ENCODE measurements at places on chromosomes 7 and 10. TPM values are rescaled to one million over a fixed set of nuclear protein-coding genes. Genes with fewer than 3 reads are reported as not detected.

DNA sequence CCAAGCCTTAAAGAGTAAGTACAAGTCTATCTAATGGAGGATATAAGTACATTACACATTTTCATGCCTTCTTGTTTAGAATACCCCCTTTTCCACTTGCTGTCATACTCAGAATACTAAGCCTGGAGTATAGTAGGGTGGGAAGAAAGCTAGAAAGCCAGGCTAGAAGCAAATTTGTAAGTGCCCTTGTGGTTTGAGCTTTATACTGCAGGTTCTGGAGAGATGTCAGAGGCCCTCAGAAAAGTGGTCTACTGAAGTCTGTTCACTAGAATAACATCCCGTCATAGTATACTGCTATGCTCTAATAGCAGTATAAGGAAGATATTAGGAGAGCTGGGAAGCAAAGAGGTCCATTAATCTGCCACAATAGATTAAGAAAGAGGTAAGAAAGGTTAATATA is 62.7 kb downstream of the HPSE2 start:
- no peak overlapping the region for H3K27ac ChIP-seq
- DNase-seq, result no peak
- H3K36me3 ChIP-seq, result no peaks in the 10 kb centered on the region
- H3K4me3 ChIP-seq, result no peak overlapping the region
- no peaks in the 10 kb centered on the region for H3K27me3 ChIP-seq

DNA sequence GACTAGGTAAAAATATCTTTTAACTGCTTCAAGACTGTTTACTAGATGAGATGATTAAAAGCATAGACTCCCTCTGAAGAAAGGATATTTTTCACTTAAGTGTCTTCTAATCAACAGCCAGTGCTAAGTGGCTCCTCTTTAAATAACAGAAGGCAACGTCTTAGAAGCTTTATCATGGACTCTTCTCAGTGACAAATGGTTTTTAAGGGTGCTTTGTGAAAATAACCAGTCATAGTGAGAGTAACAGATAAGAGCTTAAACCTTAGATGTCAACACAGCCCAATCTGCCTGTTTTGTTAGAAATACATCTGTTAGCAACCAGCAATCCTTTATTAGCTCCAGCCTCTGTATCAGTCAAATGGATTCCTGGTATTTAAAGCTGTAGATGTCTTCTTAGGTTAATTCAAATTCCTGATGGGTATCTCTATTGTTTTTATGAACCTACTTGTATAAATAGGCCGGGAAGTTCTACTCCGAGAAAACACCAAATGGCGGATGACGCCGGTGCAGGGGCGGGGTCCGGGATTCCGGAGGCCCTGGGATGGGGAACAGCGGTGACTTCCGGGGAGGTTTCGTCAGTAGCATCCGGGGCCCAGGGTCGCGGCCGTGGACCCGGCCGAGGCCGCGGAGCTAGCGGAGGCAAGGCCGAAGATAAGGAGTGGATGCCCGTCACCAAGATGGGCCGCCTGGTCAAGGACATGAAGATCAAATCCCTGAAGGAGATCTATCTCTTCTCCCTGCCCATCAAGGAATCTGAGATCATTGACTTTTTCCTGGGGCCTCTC is 285.4 kb downstream of the GPR37 start:
- no peak overlapping the region for H3K4me3 ChIP-seq
- no peak for DNase-seq
- H3K27me3 ChIP-seq, result no peaks in the 10 kb centered on the region
- H3K4me1 ChIP-seq, result no peaks in the 10 kb centered on the region
- no peaks in the 10 kb centered on the region for H3K36me3 ChIP-seq

- H3K36me3 ChIP-seq, result no peaks in the 10 kb centered on the region
- no peaks in the 10 kb centered on the region for H3K4me1 ChIP-seq
- peaks cover 47% of the 10 kb centered on the region for H3K27me3 ChIP-seq
- no peak overlapping the region for H3K4me3 ChIP-seq
- peak; percentile 58 for DNase-seq
These were observed 811 bp downstream of the SLIT1 start for GRCh38 chr10:97184971-97185325.

GRCh38 chr7:50791363-50791937 is 8.8 kb upstream of the GRB10 start:
- no peaks in the 10 kb centered on the region for H3K27me3 ChIP-seq
- peak overlapping the region; percentile 38 for H3K27ac ChIP-seq
- peaks cover 20% of the 10 kb centered on the region for H3K4me1 ChIP-seq
- peak overlapping the region; percentile 64 for H3K4me3 ChIP-seq

- no peak overlapping the region for H3K27ac ChIP-seq
- no peaks in the 10 kb centered on the region for H3K27me3 ChIP-seq
- H3K36me3 ChIP-seq, result no peaks in the 10 kb centered on the region
- H3K4me1 ChIP-seq, result no peaks in the 10 kb centered on the region
- H3K4me3 ChIP-seq, result no peak overlapping the region
These were observed 8.2 kb upstream of the CXCL12 start for GRCh38 chr10:44393051-44393630.

- H3K4me3 ChIP-seq, result no peak overlapping the region
- no peaks in the 10 kb centered on the region for H3K27me3 ChIP-seq
- DNase-seq, result no peak
- no peak overlapping the region for H3K27ac ChIP-seq
- H3K4me1 ChIP-seq, result no peaks in the 10 kb centered on the region
- peaks cover 91% of the 10 kb centered on the region for H3K36me3 ChIP-seq
These were observed 119.3 kb upstream of the ZNF746 start for GRCh38 chr7:149616898-149617297.

- DNase-seq, result no peak
- H3K27me3 ChIP-seq, result peaks cover 2% of the 10 kb centered on the region
- no peaks in the 10 kb centered on the region for H3K36me3 ChIP-seq
- H3K4me1 ChIP-seq, result peaks cover 3% of the 10 kb centered on the region
These were observed 5.8 kb downstream of the C7orf57 start for GRCh38 chr7:48040944-48041652.

ANKIB1 gene
- 50.1 TPM for total RNA-seq

GNGT1 gene
- total RNA-seq, result not detected

DNA sequence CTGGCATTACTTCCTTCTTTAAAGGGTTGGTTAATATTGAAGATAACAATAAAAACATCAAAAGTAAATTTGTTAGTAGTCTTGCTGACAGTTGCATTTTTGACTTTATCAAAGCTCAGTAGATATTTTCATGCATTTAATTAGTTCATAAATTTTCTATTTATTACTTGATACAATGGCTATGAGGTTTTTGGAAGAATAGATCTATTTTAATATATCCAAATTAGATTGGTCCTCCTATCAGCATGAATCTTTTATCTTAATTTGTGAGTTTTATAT is 16.4 kb downstream of the COL1A2 start:
- no peaks in the 10 kb centered on the region for H3K27me3 ChIP-seq
- H3K36me3 ChIP-seq, result peaks cover 33% of the 10 kb centered on the region
- no peak overlapping the region for H3K27ac ChIP-seq
- peaks cover 4% of the 10 kb centered on the region for H3K4me1 ChIP-seq
- no peak overlapping the region for H3K4me3 ChIP-seq
- no peak for DNase-seq

DNA sequence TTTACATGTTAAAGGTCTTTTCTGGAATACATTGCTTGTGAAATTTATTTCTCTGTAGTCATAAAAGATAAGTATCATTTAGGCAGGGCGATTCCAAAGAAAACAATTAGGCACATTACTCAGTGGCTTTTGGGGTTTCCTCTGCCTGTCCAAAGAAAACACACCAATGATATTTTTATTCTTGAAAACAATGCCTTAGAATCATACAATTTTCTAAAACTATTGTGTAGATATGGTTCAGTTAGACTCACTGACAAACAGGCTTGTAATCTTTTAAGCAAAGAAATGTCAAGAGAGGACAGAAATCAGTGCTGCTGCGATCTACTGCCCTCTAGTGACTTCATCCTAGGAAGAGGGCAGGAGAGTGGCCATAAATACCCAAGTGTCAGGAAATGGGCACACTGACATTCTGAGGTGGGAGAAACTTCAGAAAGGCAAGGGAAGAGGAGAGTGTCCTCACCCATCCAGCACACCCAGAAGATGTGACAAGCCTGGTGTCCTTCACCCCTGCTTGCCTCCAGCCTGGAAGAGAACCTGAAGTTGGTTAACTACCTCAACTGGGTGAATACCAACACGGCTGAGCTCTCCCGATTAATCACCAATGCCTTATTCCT is 120.5 kb downstream of the GALNT11 start:
- no peaks in the 10 kb centered on the region for H3K27me3 ChIP-seq
- H3K27ac ChIP-seq, result no peak overlapping the region
- H3K4me1 ChIP-seq, result peaks cover 7% of the 10 kb centered on the region
- no peak overlapping the region for H3K4me3 ChIP-seq
- H3K36me3 ChIP-seq, result peaks cover 99% of the 10 kb centered on the region

- DNase-seq, result no peak
- H3K27ac ChIP-seq, result no peak overlapping the region
- no peak overlapping the region for H3K4me3 ChIP-seq
- H3K36me3 ChIP-seq, result no peaks in the 10 kb centered on the region
- no peaks in the 10 kb centered on the region for H3K27me3 ChIP-seq
- no peaks in the 10 kb centered on the region for H3K4me1 ChIP-seq
These were observed 47.6 kb downstream of the ICA1 start for GRCh38 chr7:8214244-8214824.

GRCh38 chr10:30553626-30554439 is 75.7 kb downstream of the LYZL2 start:
- H3K4me1 ChIP-seq, result peaks cover 20% of the 10 kb centered on the region
- H3K27ac ChIP-seq, result peak overlapping the region; percentile 91
- H3K4me3 ChIP-seq, result peak overlapping the region; percentile 14
- no peaks in the 10 kb centered on the region for H3K27me3 ChIP-seq
- peak; percentile 77 for DNase-seq

- H3K27me3 ChIP-seq, result no peaks in the 10 kb centered on the region
- no peaks in the 10 kb centered on the region for H3K36me3 ChIP-seq
- no peak overlapping the region for H3K27ac ChIP-seq
These were observed 7.5 kb downstream of the CALML3 start for GRCh38 chr10:5532307-5532605.

DNA sequence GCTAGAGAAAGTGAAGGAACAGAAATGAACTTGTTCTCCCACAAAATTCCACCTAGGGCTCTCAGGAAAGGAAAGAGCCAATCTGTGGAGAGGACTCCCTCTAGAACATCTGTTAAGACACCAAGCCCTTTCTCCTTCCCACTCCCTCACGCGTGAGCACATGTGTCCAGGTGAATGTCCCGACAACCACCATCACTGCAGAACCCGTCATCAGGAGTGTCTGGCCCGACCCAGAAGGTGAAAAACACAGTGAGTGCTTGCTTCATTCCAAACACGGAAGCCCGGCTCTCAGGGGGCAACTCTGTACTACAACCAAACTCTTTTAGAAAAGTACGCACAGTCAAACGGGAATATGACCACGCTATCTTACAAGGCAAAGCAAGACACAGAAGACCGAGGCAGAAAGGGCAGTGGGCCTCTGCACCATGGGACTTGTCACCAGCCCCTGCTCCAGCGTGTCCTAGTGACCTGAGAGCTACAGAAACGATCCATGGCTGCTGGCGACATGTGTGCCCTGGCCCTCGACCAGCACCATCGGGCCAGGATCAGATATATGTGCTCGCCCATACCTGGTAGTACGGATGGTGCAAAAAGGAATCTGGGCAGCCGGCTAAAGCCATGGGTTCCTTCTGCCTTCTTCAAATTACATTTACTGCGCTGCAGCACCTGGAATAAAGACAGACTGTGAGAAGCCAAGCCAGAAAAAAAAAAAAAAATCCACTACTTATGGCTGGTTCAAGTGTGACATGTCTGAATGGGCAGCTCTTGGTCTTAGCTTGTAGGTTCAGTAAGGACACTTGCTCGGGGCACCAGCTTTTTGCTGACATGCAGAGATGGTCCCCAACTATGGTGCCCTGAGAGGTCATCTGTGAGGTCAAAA is 50.8 kb downstream of the GRB10 start:
- no peaks in the 10 kb centered on the region for H3K36me3 ChIP-seq
- no peak overlapping the region for H3K4me3 ChIP-seq
- no peak overlapping the region for H3K27ac ChIP-seq
- H3K27me3 ChIP-seq, result no peaks in the 10 kb centered on the region

DNA sequence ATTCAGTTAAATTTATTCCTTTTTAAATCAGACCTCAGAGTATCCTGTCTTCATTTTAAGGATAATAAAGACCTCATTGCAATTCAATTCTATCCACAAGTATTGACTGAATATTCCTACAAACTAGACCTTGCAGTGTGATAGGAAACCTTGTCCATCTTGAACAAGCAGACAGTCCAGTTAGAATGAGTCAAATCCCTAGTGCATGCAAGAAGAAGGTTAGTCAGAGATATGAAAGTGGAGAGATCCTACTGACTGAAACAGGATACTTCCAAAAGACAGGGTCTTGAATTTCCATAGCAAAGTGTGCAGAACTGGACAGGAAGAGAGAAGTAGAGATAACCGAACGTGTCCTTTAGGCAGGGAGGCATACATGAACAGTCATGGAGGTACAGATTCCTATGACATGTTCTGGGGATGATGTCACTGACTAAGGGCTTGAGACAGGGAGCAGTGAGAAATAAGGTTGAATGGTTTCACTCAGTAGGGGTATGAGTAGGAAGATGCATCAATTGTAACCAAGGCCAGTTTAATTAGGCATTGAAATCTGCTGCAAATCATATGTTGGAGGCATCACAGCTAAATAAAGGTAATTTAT is 45.2 kb downstream of the PPP1R3A start:
- H3K4me1 ChIP-seq, result no peaks in the 10 kb centered on the region
- no peak overlapping the region for H3K27ac ChIP-seq
- H3K36me3 ChIP-seq, result no peaks in the 10 kb centered on the region
- no peak overlapping the region for H3K4me3 ChIP-seq
- DNase-seq, result no peak

DNA sequence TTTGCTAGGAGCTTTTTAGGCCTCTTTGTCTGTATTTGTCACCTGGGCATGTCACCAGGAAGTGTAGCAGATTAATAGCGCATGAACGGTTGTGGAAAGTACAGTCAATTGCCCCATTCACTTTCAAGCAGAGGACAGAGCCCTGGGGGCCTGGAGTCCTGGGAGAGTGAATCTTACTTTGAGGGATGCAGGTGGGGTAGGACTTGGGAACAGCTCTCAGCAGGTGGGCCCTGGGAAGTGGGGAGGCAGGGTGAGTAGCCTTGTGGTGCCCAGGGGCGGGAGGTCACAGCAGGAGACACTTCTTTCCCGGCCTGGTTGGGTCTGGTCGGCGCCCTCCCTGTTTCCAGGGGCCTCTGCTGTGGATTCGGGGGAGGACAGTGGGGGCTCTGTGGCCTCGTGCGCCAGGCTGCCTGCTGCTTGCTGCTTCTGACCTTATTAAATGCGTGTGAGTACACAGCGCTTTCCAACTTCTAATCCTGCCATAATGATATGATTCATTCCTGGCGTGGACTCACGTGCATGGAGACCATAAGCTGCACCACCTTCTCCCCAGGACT is 51.6 kb upstream of the AQP1 start:
- peaks cover 7% of the 10 kb centered on the region for H3K36me3 ChIP-seq
- no peaks in the 10 kb centered on the region for H3K4me1 ChIP-seq
- DNase-seq, result no peak
- H3K4me3 ChIP-seq, result no peak overlapping the region
- no peak overlapping the region for H3K27ac ChIP-seq

DNA sequence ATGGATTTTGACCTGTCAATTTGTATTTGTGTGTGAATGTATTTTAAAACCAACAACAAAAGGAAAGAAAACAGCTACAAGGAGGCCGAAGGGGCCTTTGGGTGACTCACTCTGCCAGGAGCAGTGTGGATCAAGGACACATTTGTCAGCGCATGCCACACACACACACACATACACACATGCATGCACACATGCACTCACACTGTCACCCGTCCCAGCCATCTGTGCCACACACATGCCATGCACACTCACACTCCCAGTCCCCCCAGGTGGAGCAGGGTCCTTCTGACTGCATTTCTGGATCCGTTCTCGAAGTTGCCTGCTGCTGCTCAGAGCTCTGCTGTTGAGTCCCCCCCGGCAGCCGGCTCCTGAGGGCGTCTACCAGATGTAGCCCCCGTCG is 26.0 kb downstream of the SPOCK2 start:
- no peaks in the 10 kb centered on the region for H3K36me3 ChIP-seq
- no peak overlapping the region for H3K27ac ChIP-seq
- no peak overlapping the region for H3K4me3 ChIP-seq
- no peaks in the 10 kb centered on the region for H3K27me3 ChIP-seq
- DNase-seq, result no peak
- no peaks in the 10 kb centered on the region for H3K4me1 ChIP-seq

All from upper lobe of right lung (tissue), 1 donor.